ENCODE measurements at places on chromosomes 13 and 19. TPM values are rescaled to one million over a fixed set of nuclear protein-coding genes. Genes with fewer than 3 reads are reported as not detected.

Gene ZNF573
- total RNA-seq: 11.3 TPM

Gene SPACA4
- not detected for total RNA-seq

Gene ZNF534
- total RNA-seq: not detected

DNA sequence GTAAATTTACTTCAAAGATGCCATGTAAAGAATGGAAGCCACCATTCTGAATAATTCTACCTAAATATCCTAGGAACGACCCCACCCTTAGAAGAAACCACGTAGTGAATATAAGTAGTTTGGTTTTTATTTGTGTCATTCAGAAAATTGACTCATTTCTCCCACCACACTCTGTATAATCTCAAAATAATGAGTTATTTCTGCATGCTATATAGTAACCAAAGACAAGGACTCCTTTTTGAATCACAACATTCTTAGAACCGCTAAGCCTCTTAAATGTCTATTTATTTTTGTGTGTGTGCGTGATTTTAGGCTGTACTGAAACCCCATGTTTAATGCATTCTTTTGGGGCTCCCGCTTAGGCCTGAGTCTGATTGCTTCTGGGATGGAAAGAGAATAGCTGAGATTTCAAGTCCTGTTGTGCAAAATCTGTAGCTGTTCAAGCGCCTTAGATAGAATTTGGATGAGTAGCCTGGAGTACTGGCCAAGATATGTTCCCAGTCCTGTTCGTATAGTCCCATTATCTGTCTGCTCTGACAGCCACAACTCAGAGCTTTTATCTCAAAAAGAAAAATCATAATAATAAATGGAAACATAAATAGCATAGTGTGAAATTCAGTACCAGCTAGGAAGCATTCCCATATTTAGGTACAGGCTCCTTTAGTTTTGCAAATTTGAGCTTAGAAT, 532.4 kb upstream of the NBEA start:
- no peaks in the 10 kb centered on the region for H3K4me1 ChIP-seq
- peaks cover 1% of the 10 kb centered on the region for H3K27me3 ChIP-seq
- H3K4me3 ChIP-seq: no peak overlapping the region
- DNase-seq: no peak
- no peaks in the 10 kb centered on the region for H3K36me3 ChIP-seq

- peak overlapping the region; percentile 52 for H3K27ac ChIP-seq
- DNase-seq: no peak
- H3K4me3 ChIP-seq: no peak overlapping the region
- peaks cover 16% of the 10 kb centered on the region for H3K4me1 ChIP-seq
Measured at GRCh38 chr19:13103581-13104359, 1.1 kb upstream of the LYL1 start.

DNA sequence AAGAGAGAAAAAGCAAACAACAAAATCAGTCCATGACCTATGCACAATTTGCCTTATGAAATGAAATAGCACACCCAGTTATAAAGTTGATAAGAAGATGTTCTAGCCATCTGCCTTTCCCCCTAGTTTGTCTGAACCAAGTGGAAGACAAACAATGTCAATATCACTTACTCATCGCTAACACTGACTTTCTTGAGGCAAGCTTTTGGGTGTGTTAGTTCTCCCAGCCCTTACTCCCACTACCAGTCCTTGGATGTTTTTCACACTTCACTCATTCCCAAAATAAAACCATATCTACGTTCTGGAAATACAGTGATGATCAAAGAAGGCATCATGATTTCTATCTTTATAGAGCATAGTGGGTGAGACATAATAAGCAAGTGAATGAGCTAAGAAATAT, 393.8 kb downstream of the PCDH20 start:
- no peaks in the 10 kb centered on the region for H3K27me3 ChIP-seq
- H3K36me3 ChIP-seq: no peaks in the 10 kb centered on the region
- H3K27ac ChIP-seq: no peak overlapping the region
- H3K4me3 ChIP-seq: no peak overlapping the region
- H3K4me1 ChIP-seq: no peaks in the 10 kb centered on the region
- DNase-seq: no peak

Gene C19orf33
- total RNA-seq: 2.7 TPM

- H3K36me3 ChIP-seq: no peaks in the 10 kb centered on the region
- no peak overlapping the region for H3K27ac ChIP-seq
- no peak overlapping the region for H3K4me3 ChIP-seq
- no peak for DNase-seq
- H3K4me1 ChIP-seq: no peaks in the 10 kb centered on the region
- no peaks in the 10 kb centered on the region for H3K27me3 ChIP-seq
Measured at GRCh38 chr13:66424422-66424821, 805.7 kb downstream of the PCDH9 start.

- DNase-seq: no peak
- H3K36me3 ChIP-seq: peaks cover 3% of the 10 kb centered on the region
- H3K27ac ChIP-seq: no peak overlapping the region
- H3K27me3 ChIP-seq: peaks cover 4% of the 10 kb centered on the region
Measured at GRCh38 chr19:29290853-29291252, 77.9 kb upstream of the UQCRFS1 start.

Gene ZNF85
- total RNA-seq: 19.8 TPM

Gene WTIP
- 17.6 TPM for total RNA-seq

Gene DCT
- total RNA-seq: not detected

Gene NUMBL
- 10.0 TPM for total RNA-seq

DNA sequence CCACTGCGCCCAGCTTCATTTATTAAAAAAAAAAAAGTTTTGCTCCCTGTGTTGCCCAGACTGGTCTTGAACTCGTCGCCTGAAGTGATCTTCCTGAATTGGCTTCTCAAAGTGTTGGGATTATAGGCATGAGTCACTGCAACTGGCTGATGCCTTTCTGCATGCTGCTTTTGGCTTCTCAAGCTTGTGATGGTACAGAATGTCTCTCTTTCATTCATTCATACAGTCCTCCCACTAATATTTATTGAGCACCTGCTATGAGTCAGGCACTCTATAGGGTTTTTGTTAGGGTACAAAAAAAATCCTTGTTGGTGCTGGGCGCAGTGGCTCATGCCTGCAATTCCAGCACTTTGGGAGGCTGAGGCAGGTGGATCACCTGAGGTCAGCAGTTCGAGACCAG, 9.0 kb downstream of the TSPAN16 start:
- H3K4me3 ChIP-seq: no peak overlapping the region
- DNase-seq: no peak
- H3K4me1 ChIP-seq: no peaks in the 10 kb centered on the region
- peaks cover 6% of the 10 kb centered on the region for H3K27me3 ChIP-seq

Gene CGB8
- total RNA-seq: not detected

DNA sequence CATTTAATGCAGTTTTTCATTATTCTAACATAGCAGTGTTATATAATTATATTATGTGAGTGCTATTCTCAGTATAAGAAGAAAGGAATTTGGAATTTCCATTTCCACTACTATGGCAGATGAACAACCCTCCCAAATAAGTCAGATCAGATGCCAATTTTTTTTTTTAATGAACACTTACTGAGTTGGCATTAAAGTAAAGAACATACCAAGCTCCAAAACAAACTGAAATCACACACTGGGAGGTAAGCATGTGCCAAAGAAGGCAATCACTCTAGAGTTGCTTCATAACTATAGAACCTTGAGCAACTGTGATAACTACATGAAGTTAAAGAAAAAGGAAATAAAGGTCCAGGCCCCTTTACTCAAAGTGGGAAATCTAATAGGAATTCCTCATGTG, 90.3 kb downstream of the RNF17 start:
- no peak overlapping the region for H3K4me3 ChIP-seq
- no peaks in the 10 kb centered on the region for H3K36me3 ChIP-seq
- H3K27me3 ChIP-seq: peaks cover 5% of the 10 kb centered on the region
- no peak overlapping the region for H3K27ac ChIP-seq
- no peak for DNase-seq
- H3K4me1 ChIP-seq: no peaks in the 10 kb centered on the region

DNA sequence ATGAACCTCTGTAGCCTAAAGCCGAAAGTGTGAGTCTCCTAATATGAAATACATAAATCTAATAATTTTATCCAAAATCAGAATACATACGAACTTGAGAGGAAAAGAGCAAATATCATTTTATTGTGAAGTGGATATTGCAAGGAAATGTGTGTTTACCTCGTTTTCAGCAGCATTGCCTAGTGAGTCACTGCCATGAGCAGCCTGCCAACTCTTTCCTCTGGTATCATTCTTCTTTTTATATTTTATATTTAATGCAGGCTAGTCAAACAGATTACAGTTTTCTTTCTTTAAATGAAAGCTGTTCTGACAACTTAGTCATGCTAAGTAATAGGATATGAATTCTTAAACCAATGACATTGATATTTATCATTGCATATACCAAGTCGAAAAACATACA, 44.2 kb downstream of the EDNRB start:
- H3K4me1 ChIP-seq: no peaks in the 10 kb centered on the region
- no peak for DNase-seq
- H3K27me3 ChIP-seq: no peaks in the 10 kb centered on the region
- no peak overlapping the region for H3K4me3 ChIP-seq
- H3K27ac ChIP-seq: no peak overlapping the region

- DNase-seq: peak; percentile 79
- peaks cover 26% of the 10 kb centered on the region for H3K4me1 ChIP-seq
- H3K36me3 ChIP-seq: peaks cover 17% of the 10 kb centered on the region
- H3K27ac ChIP-seq: peak within 1 kb of the TSS; percentile 81
- peaks cover 19% of the 10 kb centered on the region for H3K27me3 ChIP-seq
Measured at GRCh38 chr19:45506989-45507871, at the start of gene VASP. Gene VASP (plus strand): TSS chr19:45507479. CDS start chr19:45507772, 293 bp downstream.

Gene OLFM2
- 12.0 TPM for total RNA-seq

- no peaks in the 10 kb centered on the region for H3K4me1 ChIP-seq
- DNase-seq: no peak
- no peak overlapping the region for H3K4me3 ChIP-seq
Measured at GRCh38 chr13:72653506-72653905, 73.9 kb downstream of the MZT1 start.

Data from endothelial cell (in vitro differentiated cells).